Right hindlimb (tissue), 1 donor: ENCODE measurements at places on chromosomes 7 and 10.

DNA sequence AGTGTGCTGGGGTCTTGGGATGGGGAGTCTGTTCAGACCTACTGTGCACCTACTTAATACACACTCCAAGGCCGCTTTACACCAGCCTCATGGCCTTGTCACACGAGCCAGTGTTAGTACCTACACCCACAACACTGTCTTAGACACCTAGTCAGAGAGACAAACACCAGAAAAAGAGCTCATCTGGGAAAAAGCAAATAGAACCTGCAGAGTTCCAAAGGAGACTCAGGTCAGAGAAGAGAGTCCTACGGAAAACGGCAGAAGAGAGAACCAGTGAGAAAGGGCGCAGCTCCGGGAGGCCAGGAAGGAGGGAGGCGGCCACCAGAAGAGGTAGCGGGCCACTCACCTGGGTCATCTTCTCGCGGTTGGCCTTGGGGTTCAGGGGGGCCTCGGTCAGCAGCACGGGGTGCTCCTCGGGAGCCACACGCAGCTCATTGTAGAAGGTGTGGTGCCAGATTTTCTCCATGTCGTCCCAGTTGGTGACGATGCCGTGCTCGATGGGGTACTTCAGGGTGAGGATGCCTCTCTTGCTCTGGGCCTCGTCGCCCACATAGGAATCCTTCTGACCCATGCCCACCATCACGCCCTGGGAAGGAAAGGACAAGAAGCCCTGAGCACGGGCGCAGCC, 105.3 kb upstream of the TNRC18 start:
- DNase-seq: no peak

- no peak for DNase-seq
Observed at GRCh38 chr10:1709161-1709560, 28.2 kb downstream of the ADARB2 start.

DNA sequence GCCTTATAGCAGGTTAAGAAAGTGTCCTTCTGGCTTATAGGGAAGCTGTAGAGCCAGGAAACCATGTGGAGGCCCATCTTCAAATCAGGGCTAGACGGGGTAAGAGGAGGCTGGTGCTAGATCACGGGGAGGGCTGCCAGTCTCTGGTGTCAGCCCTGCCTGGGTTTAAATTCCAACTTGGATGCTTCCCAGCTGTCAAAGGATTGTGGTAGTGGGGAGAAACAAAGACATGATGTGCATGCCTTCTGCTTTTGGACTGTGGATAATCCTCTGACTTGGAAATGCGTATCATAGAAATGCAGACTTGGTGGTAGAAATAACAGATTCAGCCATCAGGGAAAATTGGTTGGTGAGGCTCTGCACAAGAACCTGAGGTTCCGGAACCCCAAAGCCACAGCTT, 325.6 kb downstream of the PHTF2 start:
- no peak for DNase-seq

GRCh38 chr7:140008755-140009610, 53.8 kb downstream of the PARP12 start:
- DNase-seq: no peak

DNA sequence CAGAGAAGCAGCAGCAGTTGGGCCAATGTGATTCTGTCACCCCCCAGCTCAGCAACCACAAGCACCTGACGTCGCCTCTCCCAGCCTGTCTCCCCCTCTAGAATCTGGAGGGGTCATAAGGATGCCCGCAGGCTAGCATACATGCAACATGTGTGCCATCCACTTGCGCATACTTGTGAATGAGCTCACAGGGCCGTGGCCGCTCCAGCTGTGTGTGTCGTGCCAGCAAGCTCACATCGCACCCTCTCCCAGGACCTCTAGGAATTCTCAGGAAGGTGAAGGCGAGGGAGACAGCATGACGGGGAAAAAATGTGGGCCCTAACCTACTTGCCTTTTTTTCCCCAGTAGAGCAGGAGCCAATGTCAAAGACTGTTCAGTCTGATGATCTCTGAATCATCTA, 80.3 kb downstream of the STRA8 start:
- no peak for DNase-seq

GRCh38 chr7:43649755-43650274, 66.9 kb downstream of the STK17A start:
- no peak for DNase-seq

- DNase-seq: peak; percentile 88
Observed at GRCh38 chr10:36725581-36726520, 399.5 kb upstream of the ANKRD30A start.

GRCh38 chr10:13276749-13277365, 23.0 kb downstream of the PHYH start:
- peak; percentile 33 for DNase-seq

GRCh38 chr7:128818694-128819093, 11.5 kb upstream of the FLNC start:
- no peak for DNase-seq
